Urinary bladder (tissue), 4 donors: ENCODE measurements at places on chromosomes 1 and 21. TPM values are rescaled to one million over a fixed set of nuclear protein-coding genes. Genes with fewer than 3 reads are reported as not detected.

The PDZK1 gene
- polyA plus RNA-seq = 0.18 TPM

The ILDR2 gene
- 1.6 TPM for polyA plus RNA-seq

The KAZN gene
- 7.2 TPM for polyA plus RNA-seq

DNA sequence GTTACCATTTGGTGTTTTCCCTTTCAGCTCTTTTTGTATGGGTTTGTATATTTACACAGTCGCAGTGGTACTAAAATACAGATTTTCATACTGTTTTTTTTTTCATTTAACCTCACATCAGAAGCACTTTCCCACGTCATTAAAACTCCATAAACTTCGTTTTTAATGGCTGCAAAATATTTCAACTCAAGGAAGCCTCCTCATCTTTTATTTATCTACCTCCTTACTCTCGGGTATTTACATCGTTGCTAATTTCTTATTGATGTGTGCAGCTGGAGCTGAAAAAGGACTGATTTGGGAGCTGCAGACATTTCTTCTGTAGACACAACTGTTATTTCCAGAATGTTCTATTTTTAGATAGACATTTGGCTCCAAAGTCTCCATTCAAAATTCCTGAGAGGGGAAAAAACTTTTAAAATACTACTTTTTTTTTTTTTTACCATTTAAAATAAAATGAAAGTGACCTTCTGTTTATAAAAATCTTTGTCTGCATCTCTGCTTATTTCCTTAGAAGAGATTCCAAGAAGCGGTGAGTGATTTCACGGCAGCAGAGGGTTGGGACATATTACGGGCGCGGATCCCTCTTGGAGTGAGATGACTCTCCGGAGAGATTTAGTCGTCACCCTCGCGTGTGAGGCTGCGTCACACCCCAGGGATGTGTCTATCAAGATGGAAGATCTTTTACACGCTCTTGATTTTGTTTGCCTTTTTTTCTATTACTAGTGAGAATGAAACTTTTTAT, 10.1 kb downstream of the RUNX3 start:
- no peak for DNase-seq

DNA sequence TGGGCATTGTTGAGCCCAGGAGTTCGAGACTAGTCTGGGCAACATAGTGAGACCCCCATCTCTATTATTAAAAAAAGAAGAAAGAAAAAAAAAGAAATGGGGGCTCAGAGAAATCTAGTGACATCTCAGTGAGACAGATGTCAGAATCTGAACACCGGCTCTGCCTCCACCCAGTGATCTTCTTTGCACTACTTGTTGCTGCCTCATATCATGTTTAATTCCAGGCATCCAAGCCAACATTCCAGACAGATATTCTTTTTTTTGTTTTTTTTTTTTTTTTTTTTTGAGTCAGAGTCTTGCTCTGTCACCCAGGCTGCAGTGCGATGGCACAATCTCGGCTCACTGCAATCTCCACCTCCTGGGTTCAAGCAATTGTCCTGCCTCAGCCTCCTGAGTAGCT, 5.0 kb upstream of the ARL8A start:
- no peak for DNase-seq

DNA sequence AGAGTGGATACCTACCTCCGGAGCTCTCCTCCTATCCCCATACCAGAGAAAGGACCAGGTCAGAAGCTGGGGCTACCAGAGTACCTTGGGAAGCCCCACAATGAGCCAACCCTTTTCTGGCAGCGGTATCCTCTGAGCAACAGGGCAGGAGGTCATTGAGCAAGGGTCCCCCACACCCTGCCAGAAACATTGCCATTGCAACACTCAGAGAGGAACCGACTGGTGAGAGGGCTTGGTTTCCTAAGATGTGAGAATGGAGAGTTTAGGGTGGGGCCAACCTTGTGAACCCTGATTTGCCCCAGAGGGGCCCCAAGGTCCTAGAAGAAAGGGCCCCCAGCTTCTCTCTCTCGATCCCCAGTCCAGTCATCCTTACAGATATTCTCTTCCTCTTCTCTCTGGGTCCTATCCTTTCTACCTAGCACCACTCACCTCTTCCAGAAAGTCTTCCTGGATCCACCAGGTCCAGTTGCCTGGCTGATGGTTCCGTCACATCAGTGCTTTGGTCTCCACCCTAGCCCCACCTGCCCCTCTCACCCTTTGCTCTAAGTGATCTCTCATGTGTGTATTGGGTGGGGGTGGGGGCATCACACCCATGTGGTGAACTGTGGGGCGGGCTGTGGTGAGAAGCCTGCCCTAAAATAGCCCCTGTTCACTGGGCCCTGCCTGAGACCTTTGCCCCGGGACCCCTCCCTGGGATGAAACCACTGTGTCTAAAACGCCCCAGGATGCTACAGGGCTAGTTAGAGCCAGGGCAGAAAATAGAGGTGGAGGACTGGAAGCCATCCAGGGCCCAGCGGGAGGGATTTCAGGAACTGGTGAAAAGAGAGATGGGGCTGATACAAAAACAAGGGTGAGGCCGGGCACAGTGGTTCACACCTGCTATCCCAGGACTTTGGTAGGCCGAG, 8.7 kb downstream of the FGR start:
- no peak for DNase-seq

GRCh38 chr1:203342192-203342940, 8.6 kb downstream of the FMOD start:
- no peak for DNase-seq

- DNase-seq = no peak
Measured at GRCh38 chr1:185488808-185489207, 171.8 kb upstream of the IVNS1ABP start.

GRCh38 chr1:217599154-217599553, 31.7 kb downstream of the GPATCH2 start:
- DNase-seq = no peak

DNA sequence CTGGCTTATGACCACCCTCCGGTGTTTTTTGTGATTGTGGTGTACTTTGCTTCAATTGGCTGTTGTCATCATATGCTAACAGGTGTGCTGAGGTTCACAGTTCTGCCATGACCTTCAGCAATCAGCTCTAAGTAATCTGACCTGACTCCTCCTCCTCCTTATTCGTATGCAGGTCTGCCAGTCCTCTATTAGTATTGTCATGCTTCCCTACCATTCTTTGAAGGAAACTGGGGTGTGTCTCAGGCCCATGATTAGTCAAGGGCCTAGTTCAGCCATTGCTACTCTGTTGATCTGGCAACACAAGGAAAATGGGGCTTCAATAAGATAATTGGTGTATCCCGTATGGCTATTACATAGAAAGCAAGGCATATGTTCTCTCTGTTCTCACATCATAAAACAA, 332.3 kb upstream of the DPYD start:
- no peak for DNase-seq

GRCh38 chr1:27042670-27043069, 30.0 kb upstream of the TENT5B start:
- DNase-seq = no peak
